Thoracic aorta (tissue), 2 donors: ENCODE measurements at places on chromosomes 5 and 9. TPM values are rescaled to one million over a fixed set of nuclear protein-coding genes. Genes with fewer than 3 reads are reported as not detected.

DNA sequence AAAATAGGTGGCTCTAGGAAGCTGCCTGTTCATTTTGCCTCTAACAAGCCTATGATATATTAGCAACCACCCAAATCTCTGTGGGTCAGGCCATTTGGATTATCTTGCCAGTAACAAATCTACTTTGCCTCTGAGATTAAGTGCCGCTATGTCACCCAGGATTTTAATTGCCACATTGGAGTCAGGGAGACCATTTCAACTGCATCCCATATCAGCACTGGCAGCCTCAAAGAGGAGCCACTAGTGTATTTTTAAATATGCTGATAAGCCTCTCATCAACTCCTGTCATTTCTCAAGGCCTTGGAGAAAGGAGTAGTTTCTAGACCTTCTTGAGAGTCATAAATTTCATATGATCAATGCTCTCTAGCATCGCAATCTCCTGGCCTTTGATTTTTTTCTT, 12.1 kb upstream of the ADAMTS19 start:
- DNase-seq, result no peak

- DNase-seq, result no peak
Measured at GRCh38 chr9:38368731-38369130, 23.8 kb upstream of the ALDH1B1 start.

- no peak for DNase-seq
Measured at GRCh38 chr9:89978185-89978584, 373.4 kb downstream of the GADD45G start.

Gene PLAC8L1
- total RNA-seq, result not detected

Gene HTR4
- total RNA-seq, result 3.9 TPM

Gene CLIC3
- total RNA-seq, result 1.4 TPM

Gene ADAMTS19
- not detected for total RNA-seq

GRCh38 chr9:115262477-115262876, 144.5 kb upstream of the TNC start:
- no peak for DNase-seq

DNA sequence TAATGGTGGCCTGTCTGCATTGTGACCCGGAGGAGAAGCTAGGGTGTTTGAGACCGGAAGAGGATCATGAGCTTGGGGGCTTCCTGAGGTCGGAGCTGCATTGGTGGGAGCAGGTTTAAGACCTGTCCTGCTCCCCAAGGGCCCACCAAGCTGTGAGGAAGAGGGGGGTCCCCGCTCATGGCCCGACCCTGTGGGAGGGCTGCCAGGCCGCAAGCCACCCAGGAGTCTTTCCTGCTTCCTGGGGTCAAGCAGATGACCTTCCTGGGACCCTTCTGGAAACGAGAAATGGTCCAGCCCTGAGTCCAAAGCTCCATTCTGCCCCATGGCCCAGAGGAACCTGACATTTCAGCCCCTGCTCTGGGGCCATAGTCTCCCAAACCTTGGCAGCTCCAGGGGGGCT, 61.5 kb upstream of the RNU6ATAC start:
- no peak for DNase-seq

- DNase-seq, result peak; percentile 31
Measured at GRCh38 chr5:124746916-124747790, 714 bp upstream of the ZNF608 start.

DNA sequence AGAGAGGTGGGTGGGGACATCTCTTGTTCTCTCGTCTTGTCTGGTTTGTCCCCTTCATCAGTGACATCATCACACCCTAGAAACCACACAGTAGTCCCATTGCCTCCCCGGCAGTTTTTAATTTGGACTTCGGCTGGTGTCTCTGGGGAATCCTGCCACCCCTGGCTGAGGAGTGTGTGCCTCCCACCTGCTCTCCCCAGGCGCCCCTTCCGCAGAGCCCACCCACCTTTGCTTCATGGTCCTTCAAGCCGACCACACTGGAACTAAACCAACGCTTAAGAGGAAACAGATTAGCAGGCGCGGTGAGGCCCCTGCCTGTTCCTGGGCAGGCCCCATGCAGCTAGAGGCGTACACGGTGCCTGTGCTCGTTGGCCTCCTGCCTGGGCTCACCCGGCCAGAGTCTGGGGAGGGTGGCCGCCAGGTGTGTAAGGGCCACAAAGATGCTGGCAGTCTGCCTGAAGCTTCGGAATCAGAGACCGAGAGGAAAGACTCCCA, 107.6 kb upstream of the SPRY4 start:
- DNase-seq, result no peak
